NAMALWA (cell line): ENCODE measurements at places on chromosomes 3 and 15.

DNA sequence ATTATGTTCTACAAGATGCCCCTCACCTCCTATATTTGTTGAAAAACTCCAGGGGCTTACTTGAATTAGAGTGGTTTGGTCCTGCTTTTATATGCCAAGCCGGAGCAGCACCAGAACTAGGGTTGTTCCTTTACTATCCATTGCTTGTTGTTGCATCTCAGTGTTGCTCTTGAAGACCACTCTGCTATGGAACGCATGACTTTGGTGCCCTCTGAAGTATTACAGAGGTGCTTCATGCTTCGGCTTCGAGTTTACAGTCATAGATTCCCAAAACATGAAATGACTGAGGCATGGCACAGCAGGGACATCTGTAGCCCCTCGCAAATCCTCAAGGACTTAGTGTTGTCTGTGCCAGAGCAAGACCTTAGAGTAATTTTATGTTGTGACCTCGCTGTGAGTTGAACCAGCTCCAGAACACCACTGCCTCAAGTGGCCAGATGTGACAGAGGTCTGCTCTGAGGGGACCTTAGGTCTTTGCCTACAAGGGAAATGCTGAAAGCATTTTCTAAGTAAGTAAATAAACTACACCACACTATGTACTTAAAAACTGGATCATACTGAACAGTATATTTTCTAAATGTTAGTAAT lies 67.2 kb upstream of the SIAH2 start:
- DNase-seq: peak; percentile 75

GRCh38 chr15:64453689-64454037 lies 6.7 kb upstream of the ZNF609 start:
- no peak for DNase-seq

- DNase-seq: no peak
These were observed 341.3 kb upstream of the RARB start for GRCh38 chr3:25086721-25087120.

GRCh38 chr3:171731691-171732090 lies 78.6 kb downstream of the PLD1 start:
- DNase-seq: no peak

GRCh38 chr15:35546511-35547381 lies 781 bp upstream of the DPH6 start:
- DNase-seq: peak; percentile 69

DNA sequence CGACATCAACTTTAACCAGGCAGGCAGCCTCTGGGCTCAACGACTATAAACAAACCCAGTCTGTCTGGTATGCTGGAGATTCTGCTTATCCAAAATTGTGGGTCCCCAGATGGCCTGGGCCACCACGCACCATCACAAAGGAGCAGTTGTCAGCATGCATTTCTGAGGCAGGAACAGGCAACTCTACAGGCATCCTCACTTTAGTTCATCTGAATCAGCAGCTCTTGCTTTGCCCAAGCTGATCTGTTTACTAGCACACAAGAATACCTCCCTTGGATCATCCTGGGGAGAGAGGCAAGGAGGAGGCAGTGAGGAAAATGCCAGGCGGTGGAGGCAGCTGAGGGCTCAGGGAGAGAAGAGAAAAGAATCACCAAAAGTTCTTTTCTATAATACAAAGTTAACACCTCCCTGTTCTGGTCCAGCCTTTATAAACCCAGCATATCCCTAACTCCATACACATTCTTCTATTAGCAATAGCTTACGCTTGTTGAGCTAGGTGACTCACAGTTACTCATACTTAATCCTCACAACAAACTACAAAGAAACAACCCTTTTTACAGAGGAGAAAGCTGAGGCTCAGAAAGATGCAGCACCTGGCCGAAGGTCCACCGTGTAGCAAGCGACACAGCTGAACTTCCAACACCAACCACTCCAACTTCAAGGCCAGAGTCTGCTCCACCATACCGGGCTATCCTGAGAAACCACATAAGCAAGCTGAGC lies 33.6 kb downstream of the ZDHHC3 start:
- DNase-seq: no peak

DNA sequence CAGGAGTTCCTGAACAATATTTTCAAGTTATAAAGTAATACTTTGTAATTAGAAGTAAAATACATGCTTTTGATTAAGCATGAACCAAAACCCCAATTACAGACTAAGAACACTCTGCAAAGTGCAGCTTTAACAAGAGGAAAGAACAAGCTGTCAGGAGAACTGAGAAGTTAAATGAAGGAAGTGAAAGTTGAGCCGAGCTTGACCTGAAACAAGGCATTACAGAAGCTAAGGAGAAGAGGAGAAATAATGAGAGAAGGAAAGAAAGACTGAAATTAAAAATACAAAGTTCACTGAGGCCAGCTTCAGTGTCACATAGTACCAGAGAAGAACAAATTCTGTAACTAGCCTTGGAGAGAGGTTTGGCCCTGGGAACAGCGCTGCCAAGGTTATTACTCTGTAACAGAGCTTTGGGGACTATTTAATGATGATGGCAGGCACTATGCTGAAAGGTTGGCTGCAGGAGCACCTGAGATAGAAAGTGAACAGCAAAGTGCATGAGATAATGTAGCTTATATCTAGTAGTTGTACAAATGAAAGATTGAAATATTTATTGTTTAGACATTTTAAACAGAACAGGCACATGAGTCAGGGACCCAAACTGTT lies 241.9 kb upstream of the PEX5L start:
- DNase-seq: peak; percentile 31

DNA sequence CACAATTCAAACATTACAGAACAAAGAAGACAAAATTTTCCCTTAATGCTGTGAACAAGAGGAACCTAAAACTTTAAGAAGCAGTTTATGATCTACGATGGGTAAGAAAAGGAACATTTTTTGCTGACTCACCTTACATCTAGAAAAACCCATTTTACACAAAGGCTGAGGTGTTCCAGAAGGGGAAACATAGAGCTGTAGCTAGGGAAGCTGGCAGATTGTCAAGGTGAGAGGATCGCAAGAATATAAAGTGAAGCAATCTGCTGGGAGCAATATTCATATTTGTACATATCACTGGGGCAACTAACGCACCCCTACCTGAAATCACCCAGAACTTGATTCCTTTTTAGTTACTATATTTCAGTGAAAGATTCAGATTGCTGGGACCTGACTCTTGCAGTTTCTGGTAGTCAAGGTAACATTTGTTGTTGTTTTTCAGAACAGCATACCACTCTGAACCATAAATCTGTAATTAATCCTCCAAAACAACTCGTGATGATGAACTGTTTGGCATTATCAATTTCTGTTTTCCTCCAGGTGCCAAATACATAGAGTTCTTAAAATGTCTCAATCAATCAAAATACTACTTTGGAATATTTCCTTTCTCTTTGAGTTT lies 184.1 kb upstream of the LRRC3B start:
- no peak for DNase-seq

- no peak for DNase-seq
These were observed 629.2 kb upstream of the AGTR1 start for GRCh38 chr3:148068466-148068865.

- no peak for DNase-seq
These were observed 186.3 kb upstream of the ATP11B start for GRCh38 chr3:182606905-182607504.
